ENCODE measurements at places on chromosomes 5 and 9.

DNA sequence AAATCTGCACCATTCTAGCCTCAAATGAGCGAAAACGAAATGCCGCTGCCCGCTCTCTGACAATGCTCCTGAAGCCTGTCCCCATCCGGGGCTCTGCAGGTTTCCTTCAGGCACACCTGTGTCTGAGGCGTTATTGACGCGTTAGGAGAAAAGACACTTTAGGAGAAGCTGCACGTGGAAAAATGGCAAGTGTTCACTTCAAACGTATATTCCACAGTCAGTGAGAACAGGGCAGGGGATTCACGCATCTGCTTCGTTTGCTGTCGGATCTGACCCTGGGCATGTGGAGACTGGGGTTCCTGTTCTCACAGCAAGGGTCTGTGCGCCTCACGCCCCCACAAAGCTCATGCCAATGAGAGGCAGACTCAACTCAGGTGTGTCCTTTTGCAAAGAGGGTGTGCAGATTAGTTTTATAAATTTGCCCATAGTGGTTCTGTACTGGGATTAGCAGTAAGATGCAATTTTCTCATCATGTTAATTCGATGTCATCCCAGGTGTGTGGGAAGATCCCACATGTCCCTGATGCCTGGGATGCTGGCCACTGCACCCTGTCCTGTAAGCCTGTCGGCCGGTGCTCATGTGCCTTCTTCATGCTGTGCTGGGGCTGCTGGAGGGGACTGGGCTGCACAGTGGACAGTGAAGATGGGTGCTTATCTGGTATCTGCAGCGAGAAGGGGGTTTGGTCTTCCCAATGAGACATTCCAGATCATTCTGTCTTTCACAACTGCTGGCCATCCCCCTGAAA lies 11.2 kb upstream of the TBC1D9B start:
- no peak for DNase-seq

DNA sequence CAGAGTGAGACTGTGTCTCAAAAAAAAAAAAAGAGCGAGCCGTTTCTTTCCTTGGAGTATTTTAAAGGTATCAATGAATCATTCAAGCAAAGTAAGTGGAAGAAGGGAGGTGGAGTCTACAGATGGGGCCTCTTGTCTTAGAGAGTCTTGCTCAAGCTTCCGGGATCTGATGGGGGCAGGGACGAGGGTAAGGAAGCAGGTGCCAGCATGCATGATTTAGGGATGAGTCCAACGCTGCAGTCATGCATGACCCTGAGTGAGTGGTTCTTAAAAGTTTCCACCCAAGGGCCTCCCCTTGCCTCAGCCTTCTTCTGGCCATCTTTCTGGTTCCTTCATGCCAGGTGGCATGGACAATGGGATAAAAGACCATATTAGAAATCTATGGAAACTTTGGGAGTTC lies 79.6 kb downstream of the MYO10 start:
- DNase-seq, result no peak

DNA sequence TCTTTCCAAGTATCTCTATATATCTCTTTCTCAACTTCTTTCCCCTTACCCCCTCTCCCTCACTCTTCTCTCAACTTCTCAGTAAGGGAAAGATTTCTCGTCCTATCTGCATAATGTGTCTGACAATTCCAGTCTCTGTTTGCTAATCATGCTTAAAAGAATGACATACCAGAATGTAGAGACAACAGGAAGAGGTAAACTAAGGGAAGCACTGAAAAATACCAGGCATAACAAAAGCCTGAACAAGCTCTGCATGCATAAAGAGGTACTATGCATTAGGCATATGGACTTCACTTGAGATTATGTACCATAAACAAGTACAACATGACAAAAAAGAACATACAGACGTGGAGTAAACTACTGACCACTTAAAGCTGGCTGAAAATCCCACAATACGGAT lies 62.6 kb downstream of the SEMA5A start:
- no peak for DNase-seq

GRCh38 chr5:172451771-172452197 lies 2.5 kb downstream of the SH3PXD2B start:
- DNase-seq, result no peak

- DNase-seq, result no peak
These were observed 2.8 kb upstream of the BNC2 start for GRCh38 chr9:16873126-16873802.

DNA sequence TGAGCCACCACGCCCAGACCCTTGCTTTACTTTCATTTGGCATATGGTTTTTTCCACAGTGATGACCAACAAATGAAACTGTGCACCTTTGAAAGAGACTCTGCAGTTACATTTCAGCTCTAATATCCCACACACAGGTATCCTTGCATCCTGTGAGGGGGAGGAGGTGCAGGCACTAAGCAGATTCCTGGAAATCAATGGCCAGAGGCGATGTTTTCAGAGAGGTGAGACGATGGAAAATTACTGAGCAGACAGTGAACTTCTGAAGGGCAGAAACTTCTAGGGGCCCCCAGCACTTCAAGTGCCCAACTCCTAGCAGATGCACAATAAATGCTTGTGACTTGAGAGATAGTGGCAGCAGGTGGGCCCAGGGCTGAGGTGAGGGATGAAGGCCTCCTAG lies 29.8 kb upstream of the GNE start:
- no peak for DNase-seq

- no peak for DNase-seq
These were observed 18.6 kb downstream of the SLC23A1 start for GRCh38 chr5:139364466-139364865.

GRCh38 chr5:45189481-45189880 lies 380.7 kb downstream of the MRPS30 start:
- DNase-seq, result no peak

DNA sequence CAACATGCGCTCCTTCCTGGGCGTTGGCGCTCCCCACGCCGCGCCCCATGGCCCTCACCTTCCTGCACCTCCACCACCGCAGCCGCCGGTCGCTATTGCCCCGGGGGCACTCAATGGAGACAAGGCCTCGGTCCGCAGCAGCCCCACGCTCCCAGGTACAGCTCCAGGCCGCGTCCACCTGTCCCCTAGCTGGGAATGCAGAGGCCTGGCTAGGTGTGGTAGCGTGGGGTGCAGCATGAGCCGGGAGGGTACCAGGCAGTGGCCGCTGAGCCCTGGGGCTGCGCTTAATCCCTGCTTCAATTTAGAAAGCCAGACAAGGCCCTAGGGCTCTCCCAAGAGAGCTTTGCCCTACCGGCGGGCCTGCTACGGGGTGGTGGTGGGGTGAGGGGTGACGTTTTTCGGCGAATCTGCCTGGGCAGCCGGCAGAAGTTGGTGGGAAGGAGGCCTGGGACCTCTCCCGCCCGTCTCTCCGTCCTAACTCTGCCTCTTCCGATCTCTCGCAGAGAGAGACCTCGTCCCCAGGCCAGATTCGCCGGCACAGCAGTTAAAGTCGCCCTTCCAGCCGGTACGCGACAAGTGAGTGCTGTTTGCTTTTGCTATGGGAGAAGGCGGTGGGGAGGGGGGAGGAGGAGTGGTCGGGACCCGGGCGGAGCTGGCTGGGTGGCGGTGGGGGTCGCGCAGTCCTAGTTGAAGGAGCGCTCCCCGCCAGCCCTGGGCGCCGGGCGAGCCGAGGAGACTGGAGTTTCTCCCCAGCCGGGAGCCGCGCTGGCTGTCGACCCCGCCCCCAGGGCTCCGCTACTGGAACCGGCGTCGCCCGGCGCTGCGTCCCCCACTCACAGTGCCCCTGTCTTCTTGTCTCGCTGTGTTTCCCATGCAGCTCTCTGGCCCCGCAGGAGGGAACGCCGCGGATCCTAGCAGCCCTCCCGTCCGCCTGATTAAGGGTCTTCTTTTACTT lies 4.8 kb downstream of the IRX1 start:
- DNase-seq, result no peak

DNA sequence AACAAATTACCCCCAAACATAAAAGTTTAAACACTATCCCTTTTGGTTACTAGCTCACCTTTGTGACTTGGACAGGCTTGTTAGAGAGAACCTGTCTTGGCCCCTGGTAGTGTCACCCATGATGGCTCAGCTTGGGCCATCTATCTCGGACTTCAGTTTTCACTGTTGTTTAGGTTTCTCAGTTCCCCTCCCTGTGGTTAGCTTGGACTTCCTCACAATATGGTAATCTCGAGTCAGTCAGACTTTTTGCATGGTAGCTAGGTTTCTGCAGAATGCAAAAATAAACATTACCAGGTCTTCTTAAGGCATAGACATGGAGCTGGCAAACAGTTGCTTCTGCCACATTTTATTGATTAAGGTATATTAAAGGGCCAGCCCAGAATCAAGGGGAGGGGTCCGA lies 324.3 kb upstream of the RORB start:
- no peak for DNase-seq

GRCh38 chr5:73507062-73507461 lies 8.8 kb downstream of the BTF3 start:
- no peak for DNase-seq

GRCh38 chr9:113990570-113990907 lies 87.6 kb downstream of the AMBP start:
- DNase-seq, result no peak

DNA sequence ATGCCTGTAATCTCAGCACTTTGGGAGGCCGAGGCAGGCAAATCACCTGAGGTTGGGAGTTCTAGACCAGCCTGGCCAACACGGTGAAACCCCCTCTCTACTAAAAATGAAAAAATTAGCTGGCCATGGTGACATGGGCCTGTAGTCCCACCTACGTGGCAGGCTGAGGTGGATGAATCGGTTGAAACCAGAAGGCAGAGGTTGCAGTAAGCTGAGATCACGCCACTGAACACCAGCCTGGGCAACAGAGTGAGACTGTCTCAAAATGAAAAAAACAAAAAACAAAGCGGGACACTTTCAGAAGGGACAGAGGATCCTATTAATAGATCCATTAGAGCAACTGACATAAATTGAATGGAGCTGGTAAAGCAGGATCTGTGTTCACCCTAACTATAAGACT lies 89.6 kb upstream of the SGCD start:
- no peak for DNase-seq

DNA sequence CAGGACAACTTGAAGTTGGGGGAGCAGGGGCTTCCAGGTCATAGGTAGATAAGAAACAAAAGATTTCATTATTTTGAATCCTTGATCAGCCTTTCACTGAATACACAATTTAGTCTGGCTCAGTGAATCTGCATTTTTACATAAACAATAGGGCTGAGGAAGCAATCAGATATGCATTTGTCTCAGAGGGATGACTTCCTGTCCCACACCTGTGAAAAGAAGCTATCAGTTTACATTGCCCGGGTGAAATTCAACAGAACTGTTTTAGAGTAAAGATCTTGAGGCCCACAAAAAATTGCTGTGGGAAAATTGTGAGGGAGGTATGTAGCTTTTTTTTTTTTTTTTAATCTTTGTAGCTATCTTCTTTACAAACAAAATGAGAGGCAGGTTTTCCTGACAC lies 38.3 kb downstream of the DNAJB5 start:
- DNase-seq, result no peak

DNA sequence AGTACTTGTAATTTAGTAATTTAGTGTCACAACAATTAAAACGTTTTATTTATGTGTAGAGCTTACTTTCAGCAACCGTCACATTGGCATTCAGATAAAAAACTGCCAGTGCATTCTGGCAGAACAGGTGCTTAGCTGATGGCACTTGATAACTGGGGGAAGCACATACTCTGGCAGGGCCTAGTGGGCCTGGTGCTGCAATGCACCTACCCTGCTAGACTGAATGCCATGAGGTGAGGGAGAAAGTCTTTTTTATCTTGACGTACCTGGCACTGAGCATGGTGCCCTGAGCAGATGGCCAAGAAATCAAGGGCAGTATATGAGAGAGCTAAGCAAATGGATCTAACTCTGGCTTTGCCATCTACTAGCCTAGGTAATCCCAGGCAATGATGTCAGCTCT lies 280.6 kb upstream of the EFNA5 start:
- DNase-seq, result no peak

- no peak for DNase-seq
These were observed 17.0 kb downstream of the SRP19 start for GRCh38 chr5:112878101-112878500.

DNA sequence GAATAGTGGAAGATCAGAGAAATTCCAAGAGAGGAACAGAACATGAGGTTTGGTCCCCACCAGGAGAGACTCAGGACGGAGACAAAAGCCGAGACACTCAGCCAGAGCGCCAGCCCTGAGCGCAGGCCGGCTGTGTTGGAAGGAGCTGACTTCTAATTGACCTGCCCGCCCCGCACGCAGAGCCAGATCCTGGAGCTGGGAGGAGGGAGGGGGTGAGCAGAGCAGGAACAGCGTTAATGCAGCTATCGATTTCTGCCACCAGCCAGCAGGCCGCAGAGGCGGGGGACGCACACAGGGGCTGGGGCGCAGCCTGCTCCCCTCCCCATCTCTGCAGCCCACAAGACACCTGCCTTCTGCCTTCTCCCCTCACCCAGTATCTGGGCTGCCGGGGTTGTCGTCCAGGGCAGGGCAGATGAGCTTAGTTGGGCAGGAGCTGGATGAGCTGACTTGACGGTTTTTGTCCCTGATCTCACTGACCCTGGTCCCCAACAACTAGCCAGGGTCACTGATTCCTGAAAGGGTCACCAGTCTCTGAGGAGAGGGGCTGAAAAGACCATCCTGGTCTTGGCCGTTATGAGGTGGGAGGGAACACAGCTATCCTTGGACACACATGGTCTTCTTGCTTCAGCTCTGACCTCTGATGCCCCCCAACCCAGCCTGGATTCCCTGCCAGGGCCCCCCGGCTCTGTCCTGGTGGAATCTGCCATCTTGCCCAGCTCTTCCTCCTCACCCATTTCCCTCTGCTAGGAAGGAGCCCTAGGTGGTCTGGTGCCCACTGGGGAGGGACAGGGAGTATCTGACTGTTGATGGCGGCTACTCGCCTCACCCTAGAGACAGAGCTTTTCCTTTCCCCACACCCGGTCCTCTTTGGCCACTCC lies 29.8 kb downstream of the CXXC5 start:
- DNase-seq, result no peak

DNA sequence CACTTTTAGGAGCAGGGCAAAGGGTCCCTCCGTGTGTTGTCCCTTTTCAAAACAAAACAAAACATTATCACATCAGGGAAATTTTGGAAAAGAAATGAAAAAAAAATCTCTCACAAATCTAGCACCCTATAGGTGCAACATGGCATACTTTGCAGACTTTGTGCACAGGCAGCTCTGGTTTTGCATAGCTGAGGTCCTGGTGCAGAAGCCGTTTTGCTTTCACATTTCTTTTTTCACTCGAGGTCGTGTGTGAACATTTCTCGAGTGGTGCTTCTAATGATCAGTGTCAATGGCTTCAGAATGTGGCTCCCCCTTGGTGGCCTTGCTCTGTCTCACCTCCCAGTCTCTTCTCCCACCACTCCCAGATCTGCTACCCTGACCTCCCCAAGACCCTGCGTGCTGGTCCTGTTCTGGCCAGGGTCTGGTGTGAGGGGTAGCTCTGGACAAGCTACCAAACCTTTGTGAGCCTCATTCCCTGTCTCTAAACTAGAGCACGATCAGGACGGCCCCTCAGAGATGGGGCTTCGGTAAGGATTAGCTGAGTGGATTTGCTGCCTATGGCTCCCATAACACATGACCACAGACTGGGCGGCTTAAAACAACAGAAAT lies 258.0 kb downstream of the NSG2 start:
- no peak for DNase-seq

GRCh38 chr5:138439477-138440158 lies 761 bp downstream of the REEP2 start:
- no peak for DNase-seq
